ENCODE measurements at places on chromosomes 6 and 20. TPM values are rescaled to one million over a fixed set of nuclear protein-coding genes. Genes with fewer than 3 reads are reported as not detected.

Gene DLL1
- total RNA-seq: 0.37 TPM

Gene KCNG1
- total RNA-seq: 35.1 TPM

Gene WFDC12
- total RNA-seq: not detected

Gene GDAP1L1
- not detected for total RNA-seq

Gene MYLK4
- total RNA-seq: 0.10 TPM

Gene ATP9A
- total RNA-seq: 15.7 TPM

Gene CPXM1
- not detected for total RNA-seq

Gene ADAT2
- 3.6 TPM for total RNA-seq

Gene LY6G6C
- total RNA-seq: 0.09 TPM

Gene DLK2
- total RNA-seq: 9.0 TPM

Gene GSTA2
- total RNA-seq: not detected

Gene SPATS1
- not detected for total RNA-seq

Gene IRF4
- 0.26 TPM for total RNA-seq

Gene MSH5
- total RNA-seq: 11.2 TPM

Gene COL9A3
- 0.49 TPM for total RNA-seq

Gene OXT
- not detected for total RNA-seq

Gene RFX6
- not detected for total RNA-seq

Gene TRIM31
- total RNA-seq: 0.72 TPM

Gene CLVS2
- 0.13 TPM for total RNA-seq
